Kidney (tissue), 22 donors: ENCODE measurements at places on chromosomes 16 and 17. TPM values are rescaled to one million over a fixed set of nuclear protein-coding genes. Genes with fewer than 3 reads are reported as not detected.

GRCh38 chr17:4557626-4558346 lies 2.6 kb downstream of the GGT6 start:
- no peak for DNase-seq
- H3K27ac ChIP-seq: no peak overlapping the region
- H3K4me3 ChIP-seq: no peak overlapping the region
- H3K27me3 ChIP-seq: no peaks in the 10 kb centered on the region
- peaks cover 4% of the 10 kb centered on the region for H3K4me1 ChIP-seq
- H3K36me3 ChIP-seq: no peaks in the 10 kb centered on the region

- H3K4me1 ChIP-seq: no peaks in the 10 kb centered on the region
- H3K27me3 ChIP-seq: no peaks in the 10 kb centered on the region
- DNase-seq: no peak
- no peaks in the 10 kb centered on the region for H3K36me3 ChIP-seq
Measured at GRCh38 chr17:64400642-64401041, 10.0 kb upstream of the PECAM1 start.

- DNase-seq: peak; percentile 59
- H3K36me3 ChIP-seq: peaks cover 9% of the 10 kb centered on the region
- no peaks in the 10 kb centered on the region for H3K27me3 ChIP-seq
- H3K4me3 ChIP-seq: peak overlapping the region; percentile 79
- peak overlapping the region; percentile 87 for H3K27ac ChIP-seq
Measured at GRCh38 chr16:4767872-4768548, 1.0 kb upstream of the ZNF500 start.

GRCh38 chr16:77599793-77600415 lies 122.4 kb upstream of the NUDT7 start:
- DNase-seq: no peak
- no peaks in the 10 kb centered on the region for H3K36me3 ChIP-seq
- no peak overlapping the region for H3K4me3 ChIP-seq
- H3K27me3 ChIP-seq: no peaks in the 10 kb centered on the region
- H3K27ac ChIP-seq: no peak overlapping the region
- no peaks in the 10 kb centered on the region for H3K4me1 ChIP-seq

DNA sequence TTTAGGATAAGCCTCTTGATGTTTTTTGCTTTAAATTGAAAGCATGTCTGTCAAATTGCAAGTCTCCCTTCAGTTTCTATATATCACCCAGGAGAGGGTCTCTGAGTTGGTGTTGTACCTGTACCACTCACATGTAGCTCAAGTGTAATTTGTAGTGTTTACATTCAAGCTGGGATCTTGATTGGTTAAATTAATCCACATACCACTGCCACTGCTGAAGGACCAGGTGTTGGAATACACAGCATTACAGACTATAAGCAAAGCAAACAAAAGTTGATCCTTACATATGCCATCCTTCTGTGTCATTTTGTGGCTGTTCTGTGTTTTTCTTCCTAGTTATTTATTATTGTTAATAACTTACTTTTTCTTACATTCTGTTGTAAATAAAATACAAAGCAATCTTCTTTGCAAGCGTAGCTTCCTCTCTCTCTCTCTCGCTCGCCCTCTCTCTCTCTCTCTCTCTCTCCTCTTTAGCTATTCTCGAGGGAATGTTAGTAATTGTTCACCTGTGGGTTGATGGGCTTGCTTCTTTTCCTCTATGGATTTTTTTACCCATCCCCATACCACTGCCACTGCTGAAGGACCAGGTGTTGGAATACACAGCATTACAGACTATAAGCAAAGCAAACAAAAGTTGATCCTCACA lies 20.8 kb upstream of the NOL11 start:
- DNase-seq: no peak
- no peaks in the 10 kb centered on the region for H3K27me3 ChIP-seq
- H3K4me3 ChIP-seq: no peak overlapping the region
- no peaks in the 10 kb centered on the region for H3K4me1 ChIP-seq
- H3K27ac ChIP-seq: no peak overlapping the region

The KRTAP1-4 gene
- total RNA-seq: not detected

GRCh38 chr17:4340914-4341615 lies 25.4 kb downstream of the UBE2G1 start:
- H3K4me3 ChIP-seq: no peak overlapping the region
- DNase-seq: no peak
- no peaks in the 10 kb centered on the region for H3K4me1 ChIP-seq
- H3K36me3 ChIP-seq: no peaks in the 10 kb centered on the region
- no peak overlapping the region for H3K27ac ChIP-seq
- no peaks in the 10 kb centered on the region for H3K27me3 ChIP-seq

- no peak overlapping the region for H3K27ac ChIP-seq
- H3K27me3 ChIP-seq: no peaks in the 10 kb centered on the region
- H3K4me3 ChIP-seq: no peak overlapping the region
Measured at GRCh38 chr16:84544031-84544773, 39.7 kb upstream of the MEAK7 start.
